ENCODE measurements at places on chromosomes 3 and 15. TPM values are rescaled to one million over a fixed set of nuclear protein-coding genes. Genes with fewer than 3 reads are reported as not detected.

The RTP3 gene
- not detected for total RNA-seq

The CORO2B gene
- 3.7 TPM for total RNA-seq

The UBAP1L gene
- total RNA-seq: 0.91 TPM

The SEMA3F gene
- total RNA-seq: 8.2 TPM

The USP8 gene
- total RNA-seq: 48.9 TPM

The ISLR gene
- total RNA-seq: 0.41 TPM

The TLR9 gene
- total RNA-seq: not detected

The GOLGA8S gene
- 0.18 TPM for total RNA-seq

The ACKR4 gene
- total RNA-seq: not detected

The PRSS50 gene
- total RNA-seq: not detected

The MYO5C gene
- total RNA-seq: 5.4 TPM

The WDR93 gene
- total RNA-seq: 0.20 TPM

The RNU5B-1 gene
- not detected for total RNA-seq

All from A549 treated with DMSO at 1 μM for 4 hours (cell line).